ENCODE measurements at places on chromosomes 5 and 9.

DNA sequence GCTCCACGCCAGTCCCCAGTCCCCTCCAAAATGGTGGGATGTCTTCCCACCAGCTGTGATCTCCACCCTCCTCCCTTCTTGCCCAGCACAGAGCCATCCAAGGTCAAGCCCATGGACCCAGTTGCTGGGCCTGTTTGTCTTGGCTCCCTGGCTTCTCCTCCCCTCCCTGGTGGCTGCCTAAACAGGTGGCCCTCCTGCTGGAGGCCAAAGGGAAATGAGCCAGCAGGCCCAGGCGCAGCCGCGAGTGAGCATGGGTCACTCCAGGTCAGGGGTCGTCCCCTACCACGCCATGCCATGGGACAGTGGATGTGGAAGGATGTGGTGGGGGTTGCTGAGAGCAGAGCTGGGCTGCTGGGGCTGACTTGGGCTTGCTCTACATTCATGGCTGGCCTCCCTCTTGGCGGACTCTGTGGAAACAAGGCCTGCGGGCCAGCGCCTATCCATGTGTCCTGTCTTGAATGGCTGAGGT, 33.6 kb downstream of the COL15A1 start:
- DNase-seq = no peak

GRCh38 chr5:129001841-129002526, 36.7 kb downstream of the SLC27A6 start:
- no peak for DNase-seq

GRCh38 chr5:68534131-68534940, 318.8 kb downstream of the PIK3R1 start:
- DNase-seq = no peak

DNA sequence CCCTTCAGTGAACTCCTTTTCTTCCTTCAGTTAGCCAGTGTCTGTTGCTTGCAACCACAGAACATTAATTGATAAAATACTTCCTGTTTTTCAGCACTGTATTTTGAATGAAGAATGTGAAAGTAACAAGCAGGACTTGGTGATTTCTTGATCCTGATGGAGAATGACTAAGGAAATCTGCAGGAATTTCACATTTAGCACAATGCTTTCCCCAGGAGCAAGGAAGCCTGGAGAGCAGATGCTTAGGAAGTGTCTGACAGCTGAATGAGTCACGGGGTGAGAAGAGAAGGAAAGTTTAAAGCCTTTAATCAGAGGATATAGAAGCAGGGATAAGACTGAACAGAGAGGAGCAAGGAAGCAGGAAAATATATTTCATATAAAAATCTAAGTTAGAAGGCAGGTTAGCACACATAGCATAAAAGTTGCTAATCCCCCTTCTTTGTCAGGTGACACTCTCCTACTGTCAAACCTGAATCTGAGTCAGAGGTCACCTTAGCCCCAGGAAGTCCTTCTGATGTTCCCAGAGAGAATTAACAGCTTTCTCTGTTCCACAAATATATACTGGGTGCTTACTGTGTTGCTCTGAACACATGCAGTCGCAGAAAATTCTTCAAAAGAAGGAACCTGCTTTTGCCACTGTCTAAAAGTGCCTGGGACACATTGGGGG, 59.7 kb downstream of the GNA14 start:
- no peak for DNase-seq

- no peak for DNase-seq
Measured at GRCh38 chr5:150457121-150457520, 7.6 kb upstream of the RPS14 start.

DNA sequence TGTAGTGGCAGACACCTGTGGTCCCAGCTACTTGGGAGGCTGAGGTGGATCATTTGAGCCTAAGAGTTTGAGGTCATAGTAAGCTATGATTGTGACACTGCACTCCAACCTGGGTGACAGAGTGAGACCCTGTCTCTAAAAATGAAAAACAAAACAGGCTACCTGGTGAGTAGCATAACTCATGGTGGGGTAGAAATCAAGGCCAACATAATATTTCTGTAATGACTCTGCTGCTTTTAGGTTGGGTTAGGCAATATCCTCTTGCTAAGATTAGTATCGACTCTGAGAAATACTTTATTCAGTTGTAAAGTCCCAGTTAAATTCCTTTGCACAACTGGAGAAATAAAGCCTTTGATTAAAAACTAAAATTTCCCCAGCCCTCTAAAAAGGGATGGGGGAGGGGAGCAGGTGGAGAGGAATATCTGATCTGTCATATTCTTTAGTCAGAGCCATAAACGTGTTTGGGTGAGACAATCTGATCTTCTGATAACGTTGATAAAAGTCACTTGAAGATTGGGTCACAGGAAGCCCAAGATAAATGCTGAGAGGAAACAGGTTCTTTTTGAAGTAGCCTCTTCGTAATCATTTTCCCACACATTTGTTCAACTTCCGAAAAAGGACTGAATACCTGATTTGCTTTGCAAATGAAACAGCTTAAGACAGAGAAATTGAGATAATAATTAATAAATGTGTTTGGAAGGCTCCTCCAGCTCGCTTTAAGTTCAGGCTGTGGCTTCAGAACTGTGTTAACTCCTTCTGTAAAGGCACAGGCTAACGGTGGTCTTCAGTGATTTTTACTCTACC, 14.9 kb downstream of the IL4 start:
- peak; percentile 55 for DNase-seq

GRCh38 chr5:93303291-93303691, 277.7 kb downstream of the NR2F1-AS1 start:
- DNase-seq = no peak

GRCh38 chr5:77210091-77210963, at the start of gene PDE8B:
Gene PDE8B, plus strand, starts transcription at chr5:77210680. Its CDS starts 246 bp downstream, at chr5:77210926.
- no peak for DNase-seq

- DNase-seq = no peak
Measured at GRCh38 chr9:113238859-113239232, 17.5 kb downstream of the SLC31A1 start.

DNA sequence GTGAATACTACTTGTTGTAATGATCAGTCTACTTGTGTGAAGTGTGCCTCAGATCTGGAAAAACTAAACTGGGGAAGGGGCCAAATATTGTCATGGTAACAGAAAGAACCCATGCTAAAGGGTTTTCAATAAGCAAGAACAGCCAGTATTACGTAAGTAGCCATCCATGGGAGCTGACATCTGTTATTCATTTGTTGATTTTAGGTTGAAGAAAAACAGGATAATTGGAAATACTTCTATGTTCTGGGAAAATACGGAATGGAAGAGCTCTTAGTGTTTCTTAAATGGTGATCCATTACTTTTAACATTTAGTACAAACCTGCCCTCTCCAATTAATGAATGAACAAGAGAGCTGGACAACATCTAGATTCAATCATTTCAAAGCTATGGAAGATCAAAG, 485.8 kb downstream of the NTRK2 start:
- DNase-seq = no peak

GRCh38 chr9:120374239-120374638, 205.7 kb downstream of the CDK5RAP2 start:
- DNase-seq = no peak

All from CD4-positive, alpha-beta T cell treated with Interleukin-4 for 1 hour (primary cell).